Stimulated activated CD4-positive, alpha-beta T cell treated with anti-CD3 and anti-CD28 coated beads, Interleukin-1b, Interleukin-23, amount 100 ng/mL, for 1 hour (primary cell): ENCODE measurements at places on chromosomes 16 and 17.

GRCh38 chr17:17365476-17366110 is 62.4 kb downstream of the NT5M start:
- DNase-seq: no peak

DNA sequence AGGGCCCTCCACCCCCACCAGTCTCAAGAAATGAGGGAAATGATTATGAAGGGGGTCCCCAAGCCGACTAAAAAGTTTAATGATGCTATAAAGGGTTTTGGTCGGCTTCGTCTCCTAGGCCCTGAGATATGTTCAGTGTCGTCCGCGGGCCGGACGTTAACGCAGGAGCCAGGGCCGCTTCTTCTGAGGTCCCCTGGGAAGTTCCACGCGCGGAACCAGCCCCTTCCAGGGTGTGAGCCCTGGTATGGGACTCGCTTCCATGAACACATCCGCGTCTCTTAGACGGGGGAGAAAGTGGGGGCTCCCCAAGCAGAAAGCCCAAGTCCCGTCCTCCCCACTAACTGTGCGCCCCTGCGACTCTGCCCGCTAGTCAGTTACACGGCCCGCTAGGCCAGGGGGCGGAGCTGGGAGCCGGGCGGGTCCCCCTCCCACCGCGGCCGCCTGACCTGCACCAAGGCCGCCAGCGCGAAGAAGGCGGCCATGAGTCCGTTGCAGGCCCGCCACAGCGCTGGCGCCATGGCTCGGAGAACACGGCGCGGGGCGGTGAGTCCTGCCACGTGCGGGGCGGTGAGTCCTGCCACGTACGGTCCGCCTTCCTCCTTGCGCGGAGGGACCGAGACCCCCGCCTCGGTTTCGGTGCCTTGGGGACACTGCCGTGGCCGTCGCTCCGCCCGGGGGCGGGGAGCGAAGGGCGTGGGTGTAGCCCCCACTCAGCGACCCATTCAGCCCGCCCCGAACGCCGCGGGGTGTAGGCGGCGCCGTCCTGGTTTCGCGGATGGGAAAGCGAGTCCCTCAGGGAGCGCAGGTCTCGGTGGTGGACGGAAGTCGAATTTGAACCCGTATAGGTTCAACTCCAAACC is at the start of gene TMEM220:
Gene TMEM220, minus strand, starts transcription at position 690 of the 860 bp plus-strand sequence. Its CDS starts 172 bp downstream, at position 518.
- DNase-seq: no peak

DNA sequence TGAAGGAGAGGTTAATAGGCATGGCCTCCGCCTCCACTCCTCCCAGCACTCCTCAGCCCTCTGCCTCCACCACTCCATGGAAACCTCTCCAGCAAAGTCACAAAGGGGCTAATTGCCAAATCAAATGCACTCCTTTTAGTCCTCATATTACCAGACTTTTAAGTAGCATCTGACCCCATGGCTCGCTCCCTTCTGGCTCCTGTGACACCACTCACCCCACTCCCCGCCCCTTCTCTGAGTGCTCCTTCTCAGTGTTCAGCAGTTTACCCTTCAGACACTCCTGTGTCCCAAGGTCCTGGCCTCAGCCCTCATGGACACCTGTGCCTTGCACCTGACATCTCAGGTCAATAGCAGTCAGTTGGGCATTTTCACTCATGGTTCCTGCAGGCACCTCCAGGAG is 243.5 kb upstream of the CCL2 start:
- no peak for DNase-seq

- DNase-seq: no peak
Measured at GRCh38 chr16:89439659-89440058, 50.7 kb downstream of the ANKRD11 start.

DNA sequence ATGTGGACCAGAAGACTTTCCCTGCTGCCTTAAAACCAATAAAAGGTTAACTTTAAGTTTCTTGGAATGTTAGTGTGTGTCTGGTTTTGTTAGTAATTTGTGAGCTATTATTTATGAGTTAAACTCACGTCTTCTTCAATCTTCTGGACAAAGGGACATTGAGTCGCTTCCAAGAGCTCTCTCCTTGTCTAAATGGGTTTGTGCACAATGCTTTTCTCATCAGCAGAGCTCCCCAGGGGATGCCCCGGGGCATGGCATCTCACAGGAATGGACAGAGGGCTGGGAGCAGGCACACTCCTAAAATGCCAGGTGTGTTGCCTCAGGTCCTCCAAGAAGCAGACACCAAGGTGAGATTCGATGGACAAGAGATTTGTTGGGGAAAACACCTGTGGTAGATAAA is 90.5 kb downstream of the RGS9 start:
- DNase-seq: no peak

GRCh38 chr17:39527220-39527813 is 66.0 kb downstream of the CDK12 start:
- no peak for DNase-seq
